G401 (cell line): ENCODE measurements at places on chromosomes 1 and 21.

- no peak for DNase-seq
Measured at GRCh38 chr1:192832492-192832891, 23.7 kb downstream of the RGS2 start.

- DNase-seq: no peak
Measured at GRCh38 chr21:42248783-42249597, 30.1 kb downstream of the ABCG1 start.

- no peak for DNase-seq
Measured at GRCh38 chr1:199857108-199857507, 170.4 kb upstream of the NR5A2 start.

DNA sequence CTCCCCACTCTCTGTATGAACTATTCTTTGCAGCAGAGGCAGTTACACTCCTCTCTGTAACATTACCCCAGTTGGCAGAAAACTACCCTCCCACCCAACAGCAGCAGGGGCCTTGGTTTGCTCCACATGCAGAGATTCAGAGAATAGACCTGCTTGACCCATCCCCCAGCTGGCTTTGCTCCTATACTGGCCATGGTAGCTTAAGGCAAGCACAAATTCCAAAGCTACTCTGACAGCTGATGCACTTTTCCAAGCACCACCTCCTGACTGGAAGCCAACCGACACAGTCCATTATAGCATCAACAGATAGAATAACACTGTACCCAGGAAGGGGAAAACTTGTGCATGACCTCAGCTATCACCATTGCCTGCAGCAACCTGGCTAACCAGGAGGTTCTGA is 846.5 kb upstream of the NCAM2 start:
- no peak for DNase-seq

GRCh38 chr1:26053718-26054560 is 8.0 kb upstream of the SLC30A2 start:
- no peak for DNase-seq

GRCh38 chr1:228767636-228768354 is 32.5 kb downstream of the RHOU start:
- no peak for DNase-seq

DNA sequence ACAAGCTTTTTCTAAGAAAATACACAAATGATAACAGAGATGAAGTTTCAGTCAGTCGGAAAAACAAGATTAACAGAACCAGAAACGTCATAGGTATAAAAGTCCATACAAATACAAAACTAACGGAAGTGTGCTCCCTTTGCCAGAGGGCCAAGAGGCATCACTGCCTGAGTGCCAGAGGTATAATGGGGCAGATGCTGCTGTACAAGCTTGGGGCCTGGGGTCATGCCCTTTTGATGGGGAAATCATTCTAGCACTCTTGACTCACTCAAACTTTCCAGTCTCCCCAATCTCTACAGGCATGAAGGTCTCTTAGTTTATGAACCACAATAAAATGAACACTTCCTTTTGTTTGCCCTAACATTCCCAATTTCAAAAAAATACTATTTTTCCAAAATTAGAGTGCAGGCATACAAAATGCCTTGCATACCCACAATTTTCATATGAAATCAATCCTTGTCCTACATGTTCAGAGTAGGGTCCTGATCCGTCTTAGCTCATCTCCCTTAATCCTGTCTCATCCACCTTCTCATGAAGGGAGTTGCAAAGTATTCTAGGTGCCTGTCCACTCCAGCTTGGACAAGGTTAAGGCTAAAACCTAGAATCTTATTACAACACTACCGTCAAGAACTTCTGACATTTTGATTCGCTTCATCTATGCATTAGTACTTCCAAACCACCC is 1.5 kb downstream of the RPL22 start:
- DNase-seq: no peak

DNA sequence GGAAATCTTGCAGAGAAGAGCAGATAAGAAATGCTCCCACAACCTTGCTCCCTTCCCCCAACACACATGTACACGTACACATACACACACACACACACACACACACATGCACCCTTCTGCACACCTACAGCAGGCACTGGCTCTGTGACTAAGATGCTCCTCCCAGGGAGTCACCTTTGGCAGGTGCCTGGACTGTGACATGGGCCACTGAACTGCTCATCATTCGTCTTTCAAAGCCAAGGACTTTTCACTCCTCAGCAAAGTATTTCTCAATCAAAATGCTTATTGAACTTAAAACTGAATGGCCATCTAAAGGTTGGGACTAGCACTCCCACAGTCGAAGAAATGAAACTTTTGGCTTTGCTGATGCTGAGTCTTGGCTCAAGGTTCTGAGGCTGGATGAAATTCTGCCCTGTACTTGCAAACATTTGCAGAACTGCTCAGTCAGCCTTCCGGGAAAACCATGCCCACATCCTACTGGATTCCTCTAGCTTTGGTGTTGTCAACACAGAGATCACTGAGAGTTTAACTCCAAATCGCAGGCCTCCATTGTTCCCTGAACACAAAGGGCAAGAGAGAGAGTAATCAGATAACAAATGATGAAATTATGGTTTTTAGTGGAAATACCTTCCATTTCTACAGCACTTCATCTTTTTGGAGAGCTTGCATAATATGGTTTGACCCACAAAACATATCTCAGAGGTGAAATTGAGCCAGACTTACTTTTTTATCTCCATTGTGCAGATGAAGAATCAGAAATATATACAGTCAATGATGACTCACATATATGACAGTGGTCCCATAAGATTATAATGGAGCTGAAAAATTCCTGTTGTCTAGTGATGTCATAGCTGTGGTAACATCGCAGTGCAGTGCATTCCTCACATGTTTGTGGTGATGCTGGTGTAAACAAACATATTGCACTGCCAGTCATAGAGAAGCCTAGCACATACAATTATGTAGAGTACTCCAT is 72.4 kb upstream of the BCAR3 start:
- DNase-seq: no peak

DNA sequence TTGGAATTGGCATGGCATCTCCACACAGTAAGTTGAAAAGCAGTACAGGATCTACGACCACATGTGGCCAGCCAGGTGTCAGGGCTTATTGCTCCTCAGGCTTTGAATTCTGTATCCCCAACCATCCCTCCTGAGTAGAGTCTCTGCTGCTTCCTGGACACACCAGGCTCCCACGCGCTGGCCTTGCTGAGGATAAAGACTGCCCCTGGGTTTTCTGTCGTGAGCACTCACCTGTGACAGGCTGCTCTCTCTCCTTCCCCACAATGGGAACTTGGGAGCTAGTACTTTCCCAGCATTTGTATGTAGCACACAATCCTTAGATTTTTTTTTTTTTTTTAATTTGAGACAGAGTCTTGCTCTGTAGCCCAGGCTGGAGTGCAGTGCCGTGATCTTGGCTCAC is 33.6 kb downstream of the PBX1 start:
- DNase-seq: no peak

GRCh38 chr1:25430967-25431881 is 527 bp downstream of the MACO1 start:
- DNase-seq: no peak

DNA sequence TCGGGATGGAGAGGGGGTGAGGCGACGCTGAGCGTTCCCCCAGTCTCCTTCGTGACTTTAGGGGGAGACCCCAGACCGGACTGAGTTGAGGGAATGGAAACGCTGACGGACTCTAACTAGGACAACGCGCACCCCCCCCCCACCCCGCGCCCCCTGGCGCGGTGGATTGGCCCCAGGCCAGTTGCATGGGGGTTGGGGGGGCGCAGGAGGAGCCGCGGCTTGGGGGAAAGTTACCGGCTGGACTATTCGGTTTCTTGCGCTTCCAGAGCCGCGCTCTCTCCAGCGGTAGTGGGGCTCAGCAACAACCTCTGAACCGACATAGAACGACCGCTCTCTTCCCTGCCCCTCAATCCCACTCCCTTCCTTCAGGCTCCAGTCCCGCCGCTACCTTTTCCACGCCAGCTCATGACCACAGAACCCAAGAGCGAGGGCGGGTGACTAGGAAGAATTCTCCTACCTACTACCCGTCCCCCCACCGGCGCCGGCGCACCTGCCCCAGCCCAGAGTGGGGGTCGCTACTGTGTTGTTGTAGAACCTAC is 694 bp downstream of the ZBTB7B start:
- peak; percentile 56 for DNase-seq

DNA sequence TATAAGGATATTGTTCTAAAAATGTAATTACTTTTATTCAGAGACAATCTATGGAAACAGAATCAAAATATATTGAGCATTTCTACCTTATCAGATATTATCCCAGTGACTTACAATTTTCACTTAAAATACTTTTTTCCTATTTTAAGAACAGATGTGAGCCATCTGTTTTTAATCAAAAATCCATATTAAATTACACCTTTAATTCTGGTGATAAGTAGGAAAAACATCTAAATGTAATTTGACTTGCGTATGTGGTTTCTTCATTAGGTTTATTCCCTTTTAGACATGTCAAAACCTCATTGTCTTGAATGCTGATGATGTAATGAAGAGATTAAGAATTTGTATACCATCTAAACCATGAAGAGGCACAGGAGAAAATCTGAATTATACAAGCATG is 1118.8 kb upstream of the TMPRSS15 start:
- no peak for DNase-seq

DNA sequence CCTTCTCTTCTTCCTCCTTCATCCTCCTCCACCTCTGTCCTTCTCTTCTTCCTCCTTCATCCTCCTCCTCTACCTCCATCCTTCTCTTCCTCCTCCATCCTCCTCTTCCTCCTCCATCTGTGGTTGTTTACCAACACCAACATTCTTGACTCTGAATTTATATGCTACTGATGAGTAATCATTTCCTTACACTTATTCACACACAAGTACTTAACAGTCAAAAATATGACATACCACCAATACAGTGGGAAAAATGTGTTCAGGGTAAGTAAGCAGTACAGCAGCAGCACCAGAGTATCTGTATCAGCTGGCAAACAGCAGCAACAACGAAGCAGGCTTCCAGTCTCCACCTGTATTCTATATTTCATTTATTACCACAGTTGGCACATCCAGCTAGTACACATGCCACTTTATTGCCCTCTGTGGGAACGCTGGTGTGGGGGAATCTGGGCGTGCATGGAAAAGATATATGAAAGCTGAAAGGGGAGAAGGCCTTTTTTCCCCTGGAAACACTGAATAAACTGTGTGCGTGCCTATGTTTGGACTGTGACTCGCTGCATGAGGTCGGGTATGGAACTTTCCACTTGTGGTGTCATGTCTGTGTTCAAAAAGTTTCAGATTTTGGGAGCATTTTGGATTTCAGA is 16.0 kb downstream of the ADSS2 start:
- DNase-seq: no peak

GRCh38 chr1:186775881-186776560 is 52.7 kb upstream of the PLA2G4A start:
- no peak for DNase-seq

- no peak for DNase-seq
Measured at GRCh38 chr1:86933562-86934377, 19.3 kb downstream of the HS2ST1 start.

GRCh38 chr21:31457675-31458074 is 113.6 kb upstream of the TIAM1 start:
- DNase-seq: peak; percentile 23

GRCh38 chr1:25800703-25801377 is 847 bp downstream of the SELENON start:
- peak; percentile 67 for DNase-seq

- no peak for DNase-seq
Measured at GRCh38 chr1:3598051-3598491, 13.2 kb downstream of the MEGF6 start.

GRCh38 chr1:151819227-151819835 is 12.3 kb downstream of the RORC start:
- DNase-seq: no peak

DNA sequence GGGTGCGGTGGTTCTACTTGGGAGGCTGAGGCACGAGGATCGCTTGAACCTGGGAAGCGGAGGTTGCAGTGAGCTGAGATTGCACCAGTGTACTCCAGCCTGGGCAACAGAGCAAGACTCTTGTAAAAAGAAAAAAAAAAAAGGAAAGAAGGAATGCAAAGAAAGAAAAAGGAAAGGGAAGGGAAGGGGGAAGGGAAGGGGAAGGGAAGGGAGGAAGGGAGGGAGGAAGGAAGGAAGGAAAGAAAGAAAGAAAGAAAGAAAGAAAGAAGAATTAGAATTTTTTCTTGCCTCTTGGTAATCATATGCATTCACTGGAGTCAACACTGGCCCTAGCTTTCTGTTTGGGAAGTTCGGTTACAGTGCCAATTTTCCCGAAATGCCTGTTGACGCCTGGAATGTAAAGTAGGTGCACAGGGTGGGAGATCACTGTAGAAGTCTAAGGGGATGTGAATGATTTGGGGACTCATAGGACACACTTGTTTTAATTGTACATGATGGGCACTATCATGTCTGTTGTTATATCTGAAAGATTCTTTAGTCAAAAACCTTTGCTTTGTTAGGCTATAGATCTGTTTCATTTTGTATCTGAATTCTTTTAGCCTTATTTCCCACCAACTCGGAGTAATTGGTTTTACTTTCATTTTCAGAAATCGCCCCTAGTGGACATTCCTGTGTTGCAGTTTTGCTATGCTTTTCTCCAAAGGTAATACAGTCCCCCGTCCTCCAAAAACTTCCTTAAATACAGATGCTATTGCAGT is 59.8 kb upstream of the MORC3 start:
- DNase-seq: peak; percentile 65

DNA sequence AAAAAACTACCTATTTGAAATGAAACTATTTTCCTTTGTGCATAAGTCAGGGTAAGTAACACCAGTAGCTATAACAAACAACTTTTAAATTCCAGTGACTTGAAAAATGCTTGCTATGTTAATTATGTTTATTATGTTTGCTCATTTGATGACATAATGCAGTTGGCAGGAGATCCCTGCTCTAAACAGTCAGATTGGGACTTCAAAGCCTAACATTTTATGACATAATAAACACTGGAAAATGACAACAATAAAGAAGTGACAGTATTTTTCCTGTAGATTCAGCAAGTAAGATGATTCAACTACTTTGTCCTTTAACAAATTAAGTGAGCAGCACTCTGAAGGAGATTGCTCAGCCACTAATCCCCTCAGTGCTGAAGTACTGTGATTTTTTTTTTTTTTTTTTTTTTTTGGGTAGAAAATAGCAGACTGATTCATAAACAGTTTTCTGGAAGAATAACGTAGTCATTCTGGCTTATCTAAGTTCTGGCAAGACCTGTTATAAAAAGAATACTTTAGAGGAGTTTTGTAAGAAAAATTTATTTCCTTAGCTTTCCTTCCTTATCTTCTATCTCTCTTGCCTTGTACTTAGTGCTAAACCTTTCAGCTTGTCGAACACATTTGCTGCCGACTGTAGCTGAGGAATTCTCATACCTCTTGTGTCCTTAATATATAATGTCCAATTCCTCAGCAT is 207.2 kb downstream of the PTGER3 start:
- no peak for DNase-seq

DNA sequence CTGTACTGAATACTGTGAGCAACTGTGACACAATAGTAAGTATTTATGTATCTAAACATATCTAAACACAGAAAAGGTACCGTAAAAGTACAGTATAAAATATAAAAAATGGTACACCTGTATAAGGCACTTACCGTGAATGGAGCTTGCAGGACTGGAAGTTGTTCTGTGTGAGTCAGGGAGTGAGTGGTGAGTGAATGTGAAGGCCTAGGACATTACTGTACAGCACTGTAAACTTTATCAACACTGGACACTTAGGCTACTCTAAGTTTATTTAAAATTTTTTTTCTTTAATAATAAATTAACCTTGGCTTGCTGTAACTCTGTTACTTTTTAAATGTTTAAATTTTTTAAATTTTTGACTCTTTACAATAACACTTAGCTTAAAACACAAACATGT is 24.5 kb upstream of the SHCBP1L start:
- no peak for DNase-seq

GRCh38 chr1:29505532-29506220 is 269.4 kb downstream of the PTPRU start:
- DNase-seq: no peak

- peak; percentile 37 for DNase-seq
Measured at GRCh38 chr1:183019860-183020259, 3.4 kb upstream of the LAMC1 start.
